ENCODE measurements at places on chromosomes 12 and 14. TPM values are rescaled to one million over a fixed set of nuclear protein-coding genes. Genes with fewer than 3 reads are reported as not detected.

Gene PLCZ1
- not detected for total RNA-seq

Gene PLEKHD1
- 0.12 TPM for total RNA-seq

Gene OR2AP1
- total RNA-seq: not detected

Gene PITPNM2
- 17.5 TPM for total RNA-seq

Gene PLBD1
- not detected for total RNA-seq

Gene C14orf180
- total RNA-seq: not detected

Gene OAS1
- total RNA-seq: 155 TPM
